ENCODE measurements at places on chromosomes 1 and 21.

DNA sequence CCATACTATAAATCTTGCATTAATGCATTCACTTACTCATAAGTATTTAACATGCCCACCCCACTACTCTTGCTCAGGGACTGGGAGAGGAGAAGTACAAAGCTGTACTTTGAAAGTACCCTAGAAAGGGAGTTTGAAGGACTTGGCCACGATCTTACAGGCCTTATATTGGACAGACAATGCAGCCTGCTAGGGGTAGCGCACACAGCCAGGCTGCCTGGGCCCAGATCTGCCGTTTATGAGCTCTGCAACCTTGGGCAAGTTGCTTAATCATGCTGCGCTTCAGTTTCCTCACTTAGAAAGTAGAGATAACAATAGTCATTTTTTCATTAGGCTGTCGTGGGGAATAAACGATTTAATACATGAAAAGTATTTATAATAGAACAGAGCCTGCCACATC, 110.1 kb downstream of the CDC7 start:
- DNase-seq: no peak

DNA sequence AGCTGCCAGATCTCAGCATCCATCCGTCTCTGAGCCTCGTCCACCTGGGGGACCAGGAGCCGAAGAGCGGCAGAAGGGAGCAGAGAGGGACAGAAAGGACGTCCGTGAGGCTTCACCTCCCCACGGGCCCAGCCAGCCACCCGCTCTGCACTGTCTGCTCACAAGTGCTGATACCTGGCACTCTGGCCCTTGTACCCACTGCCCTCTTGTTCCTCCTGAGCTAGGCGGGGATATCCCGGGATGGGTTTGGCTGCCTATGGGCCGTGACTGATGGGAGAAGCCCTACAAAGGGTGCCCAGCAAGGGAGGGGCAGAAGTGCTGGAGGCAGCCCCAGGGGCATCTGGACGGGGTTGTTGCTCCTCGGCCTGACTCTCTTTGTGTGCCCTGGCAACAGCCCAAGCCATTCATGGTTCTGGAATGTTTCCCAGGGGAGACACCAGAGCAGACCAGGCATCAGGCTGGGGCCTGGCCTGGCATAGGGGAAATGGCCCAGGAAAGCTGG, 57.6 kb downstream of the LDLRAD2 start:
- peak; percentile 44 for DNase-seq

- DNase-seq: no peak
Measured at GRCh38 chr1:23574265-23574754, 15.0 kb upstream of the ID3 start.

GRCh38 chr1:181216591-181216994, 128.1 kb downstream of the IER5 start:
- DNase-seq: no peak

GRCh38 chr1:11825131-11825530, 19.1 kb downstream of the CLCN6 start:
- DNase-seq: no peak

DNA sequence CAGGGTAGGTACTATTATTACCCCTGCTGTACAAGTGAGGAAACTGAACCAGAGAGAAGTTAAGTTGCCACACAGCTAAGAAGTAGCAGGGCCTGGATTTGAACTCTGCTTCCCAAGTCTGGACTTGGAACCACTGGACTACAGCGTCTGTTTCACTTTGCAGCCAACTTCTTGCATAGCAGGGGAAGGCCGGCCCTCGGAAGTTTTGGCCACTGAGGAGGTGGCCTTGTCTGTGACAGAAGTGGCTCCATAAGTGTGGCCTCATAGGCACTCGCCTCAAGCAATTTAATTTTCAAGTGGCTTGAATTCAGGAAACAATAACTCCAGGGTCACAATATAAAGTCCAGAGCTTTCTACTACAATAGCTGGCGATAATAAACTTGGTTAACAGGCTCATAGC, 41.4 kb downstream of the PLEKHA6 start:
- DNase-seq: no peak

- DNase-seq: no peak
Measured at GRCh38 chr1:7967651-7968050, 6.1 kb downstream of the PARK7 start.
